ENCODE measurements at places on chromosomes 7 and 10.

GRCh38 chr7:96747418-96747940, 37.8 kb upstream of the SEM1 start:
- no peak for DNase-seq

- DNase-seq, result no peak
These were observed 82.0 kb downstream of the NEURL1 start for GRCh38 chr10:103575416-103576075.

GRCh38 chr7:132420527-132420926, 155.7 kb downstream of the PLXNA4 start:
- no peak for DNase-seq

DNA sequence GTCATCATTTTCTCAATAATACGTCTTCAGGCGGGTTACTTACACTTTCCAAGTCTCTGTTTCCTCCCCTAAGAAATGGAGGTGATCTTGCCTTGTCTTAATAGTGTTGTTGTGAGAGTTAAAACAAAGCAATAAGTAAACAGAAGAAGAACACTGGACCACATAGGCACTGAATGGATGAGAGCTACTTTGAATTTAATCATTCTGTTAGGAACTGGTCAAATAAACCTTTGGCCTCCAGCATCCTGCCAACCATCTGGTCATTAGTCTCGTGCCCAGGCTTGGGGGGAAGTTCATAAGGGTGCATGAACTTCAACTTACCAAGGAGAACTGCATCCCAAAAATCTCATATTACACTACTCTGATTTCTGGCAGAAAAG, 109.4 kb upstream of the C7orf33 start:
- no peak for DNase-seq

DNA sequence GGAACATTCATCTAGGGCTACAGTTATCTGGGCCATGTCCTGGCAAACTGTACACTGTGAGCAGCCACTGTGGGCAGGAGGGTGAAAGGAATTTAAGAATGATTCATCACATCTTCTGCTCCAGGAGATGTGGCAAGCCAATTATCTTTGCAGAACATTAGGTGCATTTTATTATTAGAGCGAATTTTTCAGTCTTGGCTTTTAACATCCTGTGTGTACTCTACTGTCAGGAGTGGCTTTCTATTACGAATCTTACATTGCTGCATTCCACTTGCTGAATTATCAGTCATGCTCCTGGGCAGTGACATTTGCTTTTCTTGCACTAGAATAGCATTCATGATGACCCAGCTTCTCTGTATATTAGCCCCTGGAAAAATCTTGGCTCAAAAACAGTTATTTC, 109.2 kb upstream of the TARP start:
- DNase-seq, result no peak

DNA sequence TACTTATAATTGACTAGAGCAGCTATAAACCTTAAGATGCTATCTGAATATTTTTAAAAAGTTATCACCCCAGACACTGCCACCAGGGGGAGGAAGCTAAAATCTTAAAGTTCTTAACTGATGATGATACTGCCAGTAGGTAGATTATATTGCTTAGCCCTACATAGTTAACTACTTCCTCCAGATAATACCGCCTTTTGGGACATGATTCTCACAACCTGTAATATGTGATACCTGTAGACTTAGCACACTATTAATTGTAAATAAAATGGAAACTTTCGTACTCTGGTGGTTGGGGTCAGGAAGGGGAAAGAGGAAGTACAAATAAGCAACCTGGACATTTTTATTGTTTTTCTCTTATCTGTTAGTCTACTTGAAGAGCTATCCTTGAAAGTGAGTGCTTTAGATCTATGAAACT, 268.9 kb downstream of the ADK start:
- DNase-seq, result no peak
